ENCODE measurements at places on chromosomes 12 and 14.

DNA sequence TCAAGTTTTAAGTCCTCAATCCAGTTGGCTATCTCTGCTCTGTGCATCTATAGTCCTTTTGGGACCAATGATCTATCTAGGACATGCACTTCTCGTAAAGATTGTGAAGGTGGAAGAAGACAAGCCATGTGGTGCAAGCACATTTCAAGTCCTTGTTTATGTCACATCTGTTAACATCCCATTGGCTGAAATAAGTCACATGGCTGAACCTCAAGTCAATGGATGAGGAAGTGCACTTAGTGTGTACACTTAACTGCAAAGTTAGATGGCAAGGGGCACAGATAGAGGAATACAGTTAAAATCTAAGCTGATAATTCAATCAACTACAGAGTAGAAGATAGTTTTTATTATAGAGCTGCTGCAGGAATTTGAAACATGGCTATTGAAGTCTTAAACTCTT lies 362.8 kb upstream of the TBX3 start:
- no peak for DNase-seq

- no peak for DNase-seq
These were observed 205.1 kb upstream of the ABCD2 start for GRCh38 chr12:39824505-39825212.

- no peak for DNase-seq
These were observed 28.6 kb upstream of the CORO1C start for GRCh38 chr12:108759924-108760323.

GRCh38 chr14:66137081-66137480 lies 349.1 kb upstream of the CCDC196 start:
- no peak for DNase-seq

DNA sequence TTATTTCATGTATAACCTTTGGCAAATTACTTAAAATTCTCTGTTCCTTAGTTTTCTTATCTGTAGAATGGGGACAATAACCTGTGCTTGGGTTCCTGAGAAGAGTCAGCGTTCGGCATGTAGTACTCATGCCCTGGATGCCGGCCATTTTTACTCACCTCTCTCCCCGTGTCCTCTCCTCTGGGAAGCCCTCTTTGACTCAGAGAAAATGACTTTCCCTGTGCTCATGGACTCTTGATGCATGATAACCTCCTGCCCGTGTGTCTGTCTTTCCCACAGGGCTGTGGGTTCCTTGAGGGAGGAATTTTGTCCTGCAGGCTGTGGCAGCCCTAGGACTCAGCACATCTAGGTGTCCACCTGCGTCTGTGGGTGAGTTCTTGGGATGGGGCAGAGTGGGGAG lies 5.8 kb upstream of the C1RL start:
- no peak for DNase-seq

Measured in stimulated activated CD4-positive, alpha-beta T cell treated with anti-CD3 and anti-CD28 coated beads, Interleukin-2, amount 100 ng/mL, for 48 hours (primary cell).